ENCODE measurements at places on chromosomes 1 and 21.

DNA sequence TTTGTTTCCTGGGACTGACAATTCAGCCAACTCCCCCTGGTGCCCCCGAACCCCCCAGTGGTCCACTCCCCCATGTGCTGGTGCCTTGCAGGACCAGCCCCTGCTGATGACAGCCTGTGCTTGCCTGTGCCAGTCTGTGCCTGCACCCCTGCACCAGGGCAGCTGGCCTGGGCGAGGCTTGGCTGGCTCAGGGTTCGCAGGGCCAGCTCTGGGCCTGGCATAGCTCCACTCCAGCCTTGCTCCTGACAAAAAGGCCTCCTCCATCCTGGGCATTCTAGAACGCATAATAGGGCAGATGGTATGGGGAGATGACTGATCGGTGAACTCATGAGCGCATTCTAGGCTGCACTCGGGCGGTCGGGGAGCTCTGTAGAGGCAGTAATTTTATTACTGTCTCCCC lies 5.4 kb downstream of the CNTN2 start:
- DNase-seq = no peak

DNA sequence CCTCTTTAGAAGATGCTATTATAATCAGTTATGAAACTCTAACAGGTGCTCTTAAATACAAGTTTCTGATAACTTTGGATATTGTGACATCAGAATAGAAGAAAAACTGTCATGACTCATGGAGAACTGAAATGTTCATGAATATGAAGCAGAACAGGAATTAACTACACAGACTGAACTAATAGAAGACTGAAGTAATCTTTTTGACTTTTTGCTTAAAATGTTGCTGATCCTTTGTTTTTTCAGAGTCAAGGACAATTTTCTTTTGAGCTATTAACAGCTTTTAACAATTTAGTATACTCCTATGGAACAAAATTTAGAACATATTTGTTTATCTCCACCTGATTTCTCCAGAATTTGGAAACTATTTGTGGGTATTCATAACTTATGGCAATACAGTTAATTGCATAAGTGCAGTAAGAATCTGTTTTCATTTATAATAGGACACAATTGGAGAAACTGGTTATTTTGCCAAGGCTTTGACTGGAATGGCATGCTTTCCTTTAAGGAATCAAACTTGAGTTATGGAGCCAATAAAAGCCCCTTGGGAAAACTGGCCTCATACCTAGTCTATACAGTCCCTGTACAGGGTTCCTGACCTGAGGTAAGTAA lies 18.7 kb upstream of the PLA2G5 start:
- DNase-seq = no peak

GRCh38 chr1:184214128-184214527 lies 162.6 kb downstream of the TSEN15 start:
- no peak for DNase-seq

DNA sequence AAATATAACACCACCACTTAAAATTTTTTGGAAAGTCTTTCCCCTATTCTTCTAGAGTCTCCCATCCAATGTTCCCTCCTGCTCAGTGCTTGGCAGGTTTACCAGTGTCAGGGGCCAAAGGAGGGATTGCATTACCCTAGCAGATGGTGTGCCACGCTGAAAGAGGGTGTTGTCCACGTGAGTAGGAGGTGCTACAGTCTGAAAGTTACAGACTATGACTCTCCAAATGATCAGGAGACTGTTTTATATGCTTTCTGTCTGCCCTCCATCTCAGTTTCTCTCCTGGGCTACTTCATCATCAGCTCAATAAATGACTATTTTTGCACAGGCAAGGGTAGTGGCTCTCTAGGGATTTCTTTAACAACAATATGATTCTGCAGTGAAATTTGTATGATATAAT lies 31.3 kb upstream of the ANGPTL7 start:
- peak; percentile 59 for DNase-seq

GRCh38 chr1:77407738-77408375 lies 126.0 kb downstream of the AK5 start:
- DNase-seq = no peak

DNA sequence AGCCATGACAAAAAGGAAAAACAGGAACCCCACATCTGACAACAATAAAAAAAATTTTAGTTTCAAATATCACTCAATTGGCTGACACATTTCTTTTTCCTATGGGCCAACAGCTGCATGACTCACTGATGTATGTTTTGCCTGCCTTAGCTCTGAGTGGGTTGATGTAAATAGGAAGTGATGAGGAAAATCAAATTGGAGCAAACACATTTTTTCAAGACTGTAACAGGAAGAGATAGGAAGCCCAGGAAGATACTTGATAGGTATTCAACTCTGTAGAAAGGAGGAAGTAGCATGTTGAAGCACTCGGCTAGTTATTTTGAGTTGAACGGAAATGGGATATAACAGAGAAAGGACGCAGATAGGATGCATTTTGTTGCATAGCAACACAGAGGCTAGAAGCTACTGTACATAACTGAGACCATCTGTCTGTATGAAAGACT lies 168.0 kb upstream of the NR5A2 start:
- peak; percentile 85 for DNase-seq

- no peak for DNase-seq
These were observed 2.1 kb downstream of the BACH1 start for GRCh38 chr21:29300807-29301138.

- DNase-seq = no peak
These were observed 72.4 kb upstream of the TMEM51 start for GRCh38 chr1:15081102-15081501.

DNA sequence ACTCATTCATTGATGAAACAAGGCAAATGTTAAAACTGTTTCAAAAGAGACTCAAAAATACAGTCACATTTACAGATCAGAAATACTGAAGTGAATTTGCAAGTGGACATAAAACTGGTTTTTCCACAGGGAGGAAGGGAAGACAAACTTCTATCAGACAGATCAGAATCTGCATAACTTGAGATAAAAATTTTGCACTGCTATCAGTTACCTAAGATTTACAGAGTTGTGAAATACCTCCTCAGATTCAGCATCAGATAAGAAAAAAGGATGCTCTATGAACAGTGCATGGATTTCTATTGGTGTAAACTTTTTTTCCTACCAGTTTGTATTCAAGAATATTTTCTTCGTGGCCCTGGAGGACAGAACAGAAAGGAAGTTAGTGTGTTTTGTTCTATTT lies 575.4 kb downstream of the RWDD3 start:
- DNase-seq = no peak

GRCh38 chr1:181128592-181129497 lies 40.3 kb downstream of the IER5 start:
- DNase-seq = no peak

DNA sequence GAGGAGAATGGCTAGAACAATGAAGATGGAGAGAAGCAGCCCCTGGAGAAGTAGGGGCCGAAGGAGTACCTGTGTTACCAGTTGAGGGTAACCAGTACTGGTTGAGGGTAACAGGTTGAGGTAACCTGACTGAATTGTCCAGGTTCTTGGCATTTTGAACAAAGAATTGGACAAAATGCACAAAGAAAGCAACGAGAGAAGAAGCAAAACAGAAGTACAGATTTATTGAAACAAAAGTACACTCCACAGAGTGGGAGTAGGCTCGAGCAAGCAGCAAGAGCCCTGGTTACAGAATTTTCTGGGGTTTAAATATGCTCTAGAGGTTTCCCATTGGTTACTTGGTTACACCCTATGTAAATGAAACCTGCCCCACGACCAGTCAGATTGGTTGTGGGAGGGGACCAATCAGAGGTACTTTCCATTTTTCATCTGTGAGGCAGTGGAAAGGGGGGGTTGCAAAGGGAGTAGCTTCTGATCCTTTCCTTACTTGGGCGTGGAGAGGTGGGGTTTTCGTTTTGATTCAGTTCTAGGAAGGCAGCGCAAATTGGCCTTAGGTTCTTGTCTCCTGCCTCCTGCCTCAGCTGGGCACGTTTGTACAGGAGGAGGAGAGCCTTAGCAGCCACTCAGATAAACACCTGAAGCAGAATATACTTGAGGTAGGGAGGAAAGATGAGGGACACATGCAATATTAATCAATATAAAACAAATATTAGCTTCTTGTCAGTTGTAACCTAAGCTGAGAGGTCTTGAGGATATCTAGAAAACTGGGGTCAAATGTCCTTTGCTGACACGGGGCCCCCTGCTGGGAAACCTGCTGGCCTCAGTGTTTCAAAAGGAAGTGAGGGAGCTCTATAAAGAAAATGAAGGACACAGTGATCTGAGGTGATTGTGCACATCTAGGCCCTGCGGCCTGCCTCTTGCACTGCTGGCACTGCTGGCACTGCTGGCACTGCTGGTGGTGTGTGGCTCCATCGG lies 14.3 kb upstream of the LSM10 start:
- DNase-seq = no peak

- no peak for DNase-seq
These were observed 3.2 kb upstream of the KRTAP19-8 start for GRCh38 chr21:31041295-31042079.

GRCh38 chr1:200409203-200409760 lies 554 bp downstream of the ZNF281 start:
- no peak for DNase-seq

DNA sequence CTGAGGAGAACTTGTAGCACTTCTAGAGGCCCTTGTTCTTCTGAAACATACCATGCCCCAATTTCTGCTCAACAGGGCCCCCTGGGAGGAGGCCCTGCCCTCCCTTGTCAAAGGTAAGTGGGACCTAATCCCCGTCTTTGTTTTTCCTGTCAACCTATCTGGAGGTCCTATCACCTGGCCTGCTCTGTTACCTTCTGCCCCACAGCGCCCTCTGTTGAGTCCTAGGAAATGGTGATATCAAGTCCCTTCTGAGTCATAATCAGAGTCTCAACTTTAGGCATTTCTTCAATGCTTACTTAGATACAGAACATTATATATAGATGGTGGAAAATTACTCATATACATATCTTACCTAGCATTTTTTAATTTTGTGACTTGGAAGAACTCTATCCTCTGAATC lies 28.2 kb upstream of the FCRL4 start:
- DNase-seq = no peak

- no peak for DNase-seq
These were observed 8.0 kb downstream of the RIIAD1 start for GRCh38 chr1:151729157-151729965.
